Muscle of leg (tissue), 16 donors: ENCODE measurements at places on chromosomes 13 and 19.
A peak's percentile ranks its signal among the peaks of the same experiment; 100 is the strongest.

- peaks cover 47% of the 10 kb centered on the region for H3K36me3 ChIP-seq
- peaks cover 37% of the 10 kb centered on the region for H3K27me3 ChIP-seq
- H3K27ac ChIP-seq = no peak within 1 kb of the TSS
- no peak within 1 kb of the TSS for H3K4me3 ChIP-seq
- peak; percentile 13 for DNase-seq
Observed at GRCh38 chr19:58395220-58395978, at the start of gene RNF225. Gene RNF225, plus strand, starts transcription at chr19:58395656. Its CDS starts 434 bp downstream, at chr19:58396090.

- DNase-seq = no peak
- H3K27me3 ChIP-seq = no peaks in the 10 kb centered on the region
- H3K4me1 ChIP-seq = peaks cover 17% of the 10 kb centered on the region
- no peak overlapping the region for H3K4me3 ChIP-seq
- no peak overlapping the region for H3K27ac ChIP-seq
Observed at GRCh38 chr13:113446488-113446854, 6.8 kb downstream of the ADPRHL1 start.

DNA sequence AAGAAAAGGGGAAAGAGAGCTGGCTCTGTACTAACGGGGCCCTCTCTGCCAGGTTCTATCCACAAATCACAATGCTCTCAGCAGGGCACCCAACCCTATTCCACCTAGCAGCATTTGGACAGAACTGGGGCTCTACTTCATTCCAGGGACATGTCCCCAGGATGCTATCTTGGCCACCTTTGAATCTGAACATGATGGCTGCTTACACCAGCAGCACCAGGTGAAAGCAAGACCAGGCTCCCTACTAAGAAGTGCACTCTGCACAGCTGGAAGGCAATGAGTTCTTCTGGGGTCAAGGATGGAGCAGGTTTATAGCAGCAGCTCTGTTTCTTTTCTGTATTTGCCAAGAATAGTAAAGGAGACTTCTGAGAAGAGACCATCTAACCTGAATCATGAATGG is 222.4 kb downstream of the DACH1 start:
- no peaks in the 10 kb centered on the region for H3K27me3 ChIP-seq
- no peak for DNase-seq
- no peak overlapping the region for H3K27ac ChIP-seq
- no peak overlapping the region for H3K4me3 ChIP-seq

GRCh38 chr13:36706755-36707154 is 32.9 kb downstream of the SERTM1 start:
- H3K27me3 ChIP-seq = no peaks in the 10 kb centered on the region
- H3K36me3 ChIP-seq = no peaks in the 10 kb centered on the region
- H3K4me1 ChIP-seq = no peaks in the 10 kb centered on the region
- no peak overlapping the region for H3K27ac ChIP-seq

DNA sequence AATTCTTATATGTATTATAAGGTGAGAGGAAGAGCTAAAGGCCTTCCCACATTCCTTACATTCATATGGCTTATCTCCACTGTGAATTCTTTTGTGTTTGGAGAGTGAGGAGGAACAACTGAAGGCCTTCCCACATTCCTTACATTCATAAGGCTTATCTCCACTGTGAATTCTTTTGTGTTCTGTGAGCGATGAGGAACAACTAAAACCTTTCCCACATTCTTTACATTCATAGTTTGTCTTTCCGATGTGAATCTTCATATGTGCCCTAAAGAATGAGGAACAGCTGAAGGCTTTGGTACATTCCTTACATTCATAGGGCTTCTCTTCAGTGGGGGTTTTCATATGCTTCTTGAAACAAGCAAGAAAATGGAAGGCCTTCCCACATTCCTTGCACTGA is 13.3 kb downstream of the ZNF699 start:
- H3K4me3 ChIP-seq = no peak overlapping the region
- no peaks in the 10 kb centered on the region for H3K27me3 ChIP-seq
- H3K36me3 ChIP-seq = peaks cover 42% of the 10 kb centered on the region
- no peak overlapping the region for H3K27ac ChIP-seq

GRCh38 chr19:6736169-6736916 is 1.0 kb downstream of the GPR108 start:
- H3K4me3 ChIP-seq = peak overlapping the region; percentile 83
- H3K4me1 ChIP-seq = peaks cover 43% of the 10 kb centered on the region

- peaks cover 9% of the 10 kb centered on the region for H3K4me1 ChIP-seq
- no peak overlapping the region for H3K4me3 ChIP-seq
- H3K27ac ChIP-seq = no peak overlapping the region
Observed at GRCh38 chr13:25906191-25906661, 145.6 kb downstream of the SHISA2 start.

DNA sequence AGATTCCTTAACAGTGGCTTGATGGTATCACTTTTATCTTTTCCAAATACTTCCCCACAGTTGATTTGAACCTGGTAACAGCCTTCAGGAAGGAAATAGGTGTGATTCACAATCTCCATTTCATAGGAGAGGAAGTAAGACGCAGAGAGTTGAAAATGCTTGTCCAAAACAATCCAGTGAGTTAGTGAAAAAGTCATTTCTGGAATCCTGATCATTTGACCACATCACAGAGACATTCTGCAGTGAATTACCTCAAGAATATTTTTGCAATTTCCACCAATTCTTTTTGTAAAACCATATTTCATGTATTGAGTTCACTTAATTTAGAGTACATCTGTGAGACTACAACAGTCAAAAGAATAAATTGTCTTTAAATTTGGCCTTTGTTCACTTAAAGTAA is 292.8 kb downstream of the DCLK1 start:
- peaks cover 13% of the 10 kb centered on the region for H3K4me1 ChIP-seq
- no peak overlapping the region for H3K27ac ChIP-seq
- H3K27me3 ChIP-seq = no peaks in the 10 kb centered on the region
- no peak overlapping the region for H3K4me3 ChIP-seq
- peaks cover 19% of the 10 kb centered on the region for H3K36me3 ChIP-seq

DNA sequence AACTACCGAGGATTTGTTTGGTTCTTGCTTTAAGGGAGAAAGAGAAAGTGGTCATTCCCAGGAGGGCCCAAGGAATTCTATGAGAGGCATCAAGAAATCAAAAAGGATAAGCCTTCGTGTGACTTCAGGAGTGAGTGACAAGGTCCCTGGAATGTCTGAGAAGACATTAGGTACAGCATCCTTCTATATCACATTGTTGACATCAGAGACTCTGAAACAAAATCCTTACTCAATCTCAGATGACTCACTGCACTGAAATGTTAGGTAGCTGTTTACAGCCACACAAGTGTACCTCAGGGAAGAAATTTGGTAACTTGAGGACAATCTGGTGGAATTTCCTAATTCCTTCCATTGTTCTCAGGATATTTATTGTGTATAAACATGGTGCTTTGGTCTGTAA is 7.9 kb upstream of the LGALS14 start:
- H3K27ac ChIP-seq = no peak overlapping the region
- no peaks in the 10 kb centered on the region for H3K36me3 ChIP-seq
- H3K4me3 ChIP-seq = no peak overlapping the region
- H3K27me3 ChIP-seq = no peaks in the 10 kb centered on the region
- no peaks in the 10 kb centered on the region for H3K4me1 ChIP-seq
- no peak for DNase-seq

GRCh38 chr19:57800696-57801095 is 14.0 kb downstream of the ZNF552 start:
- no peak overlapping the region for H3K4me3 ChIP-seq
- H3K27ac ChIP-seq = no peak overlapping the region
- no peak for DNase-seq
- peaks cover 5% of the 10 kb centered on the region for H3K36me3 ChIP-seq
- H3K27me3 ChIP-seq = no peaks in the 10 kb centered on the region

GRCh38 chr13:35356572-35356971 is 119.9 kb downstream of the MAB21L1 start:
- no peak overlapping the region for H3K27ac ChIP-seq
- H3K27me3 ChIP-seq = no peaks in the 10 kb centered on the region
- DNase-seq = no peak
- H3K4me1 ChIP-seq = no peaks in the 10 kb centered on the region

DNA sequence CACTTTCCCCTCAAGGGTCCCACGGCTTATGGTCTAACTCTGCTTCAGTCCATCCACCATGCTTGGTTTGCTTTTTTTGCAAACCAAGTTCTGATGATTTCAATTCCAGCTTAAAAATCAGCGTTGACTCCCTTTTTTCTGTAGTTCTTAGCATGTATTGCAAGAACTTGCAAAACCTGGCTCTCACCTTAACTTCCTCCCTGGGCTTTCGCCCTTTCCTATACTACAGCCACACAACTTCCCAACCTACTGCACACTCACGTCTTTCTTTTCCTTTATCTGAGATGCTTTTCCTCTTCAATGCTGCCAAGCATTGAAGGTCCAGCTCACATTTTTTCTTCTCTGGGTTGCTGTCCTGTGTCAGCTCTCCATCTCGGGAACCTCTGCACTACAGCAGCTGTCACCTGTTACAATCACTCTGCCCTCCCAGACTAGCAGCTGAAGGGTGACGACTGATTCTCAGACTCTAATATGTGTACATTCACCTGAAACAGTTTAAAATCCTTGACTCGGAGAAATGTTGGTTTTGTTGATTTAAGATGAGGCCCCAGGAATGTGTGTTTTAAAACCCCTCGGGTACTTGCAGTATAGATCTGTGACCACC is 143.7 kb downstream of the FREM2 start:
- no peaks in the 10 kb centered on the region for H3K27me3 ChIP-seq
- peak; percentile 68 for DNase-seq
- no peak overlapping the region for H3K27ac ChIP-seq
- H3K4me1 ChIP-seq = no peaks in the 10 kb centered on the region
- no peaks in the 10 kb centered on the region for H3K36me3 ChIP-seq

DNA sequence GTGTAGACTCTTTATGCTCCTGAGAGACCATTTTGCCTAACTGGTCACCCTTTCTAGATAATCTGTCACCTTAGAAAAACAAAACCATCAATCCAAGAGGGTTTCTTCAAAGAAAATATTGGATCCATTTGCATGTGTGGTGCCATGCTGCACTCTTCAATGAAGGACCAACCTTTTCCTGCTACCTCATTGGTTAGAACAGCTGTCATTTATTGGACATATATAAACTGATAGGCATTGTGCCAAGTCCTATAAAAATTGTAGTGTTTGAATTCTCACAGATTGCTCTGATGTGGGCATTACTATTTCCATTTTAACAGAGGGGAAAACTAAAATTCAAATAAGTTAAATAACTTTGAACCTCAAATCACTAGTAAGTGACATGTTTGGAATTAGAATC is 333.2 kb downstream of the MYO16 start:
- H3K4me3 ChIP-seq = no peak overlapping the region
- H3K4me1 ChIP-seq = peaks cover 2% of the 10 kb centered on the region
- no peaks in the 10 kb centered on the region for H3K36me3 ChIP-seq
- DNase-seq = no peak
- H3K27me3 ChIP-seq = no peaks in the 10 kb centered on the region

DNA sequence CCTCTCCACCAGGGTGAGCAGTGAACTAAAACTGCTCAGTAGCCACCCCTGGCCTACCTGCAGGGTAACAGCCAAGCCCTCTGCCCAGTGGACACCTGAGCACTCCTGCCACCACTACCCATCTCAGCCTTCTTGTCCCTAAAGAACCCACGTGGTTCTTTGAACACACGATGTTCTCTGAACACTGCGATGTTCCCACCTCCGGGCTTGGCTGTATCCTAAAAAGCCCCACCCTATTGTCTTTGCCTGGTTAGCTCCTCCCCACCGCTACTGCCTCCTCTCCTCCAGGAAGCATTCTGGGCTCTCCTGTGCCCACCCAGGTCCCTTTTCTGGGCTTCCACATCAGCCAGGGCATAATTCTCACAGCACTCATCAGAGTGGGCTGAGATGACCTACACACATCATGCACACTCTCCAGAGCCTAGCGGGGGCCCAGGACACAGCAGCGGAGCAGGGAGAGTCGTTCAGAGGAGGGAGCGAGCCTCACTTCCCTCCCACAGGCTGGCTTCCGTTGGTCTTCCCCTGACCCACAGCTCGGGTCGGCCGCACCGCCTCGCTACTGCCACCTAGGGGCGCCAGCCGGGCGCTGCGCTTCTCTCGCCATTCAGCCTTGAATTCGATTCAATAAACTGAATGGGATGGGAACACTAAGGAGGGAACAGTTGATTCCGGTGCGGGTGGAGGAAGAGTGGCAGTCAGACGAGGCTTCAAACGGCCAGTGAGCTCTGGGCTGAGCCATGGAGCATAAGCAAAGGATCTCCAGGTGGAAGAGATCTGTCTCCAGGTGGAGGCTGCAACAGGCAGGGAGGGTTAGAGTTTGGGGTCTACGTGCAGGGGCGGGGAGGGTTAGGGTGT is 3.2 kb downstream of the ELAVL1 start:
- peaks cover 42% of the 10 kb centered on the region for H3K4me1 ChIP-seq
- no peak overlapping the region for H3K4me3 ChIP-seq
- DNase-seq = peak; percentile 76
- peak overlapping the region; percentile 4 for H3K27ac ChIP-seq

DNA sequence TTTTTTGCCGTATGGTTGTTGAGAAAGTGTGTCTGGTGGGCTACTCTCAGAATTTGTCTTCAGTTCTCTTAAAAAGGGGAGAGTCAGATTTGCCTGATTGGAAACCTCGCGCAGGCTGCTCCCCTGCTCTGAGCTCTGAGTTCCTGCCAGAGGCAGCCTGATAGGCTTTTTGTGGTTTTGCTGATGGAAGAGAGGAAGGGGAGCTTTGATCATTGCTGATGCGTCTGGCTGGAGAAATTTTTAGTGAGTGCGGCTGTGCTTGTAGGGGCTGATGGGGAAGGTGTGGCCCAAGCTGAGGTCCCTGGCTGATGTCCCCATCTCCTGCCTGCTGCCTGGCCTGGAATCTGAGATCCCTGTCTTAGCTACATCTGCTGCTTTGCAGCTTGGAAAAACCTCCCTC is 2.8 kb downstream of the CHST8 start:
- H3K27me3 ChIP-seq = peaks cover 67% of the 10 kb centered on the region
- no peak overlapping the region for H3K4me3 ChIP-seq
- H3K27ac ChIP-seq = no peak overlapping the region
- peaks cover 17% of the 10 kb centered on the region for H3K4me1 ChIP-seq
- DNase-seq = no peak
- no peaks in the 10 kb centered on the region for H3K36me3 ChIP-seq

GRCh38 chr13:24167666-24168391 is 7.3 kb downstream of the SPATA13 start:
- H3K36me3 ChIP-seq = peaks cover 3% of the 10 kb centered on the region
- no peak overlapping the region for H3K4me3 ChIP-seq
- no peaks in the 10 kb centered on the region for H3K4me1 ChIP-seq
- no peak for DNase-seq
- no peaks in the 10 kb centered on the region for H3K27me3 ChIP-seq

DNA sequence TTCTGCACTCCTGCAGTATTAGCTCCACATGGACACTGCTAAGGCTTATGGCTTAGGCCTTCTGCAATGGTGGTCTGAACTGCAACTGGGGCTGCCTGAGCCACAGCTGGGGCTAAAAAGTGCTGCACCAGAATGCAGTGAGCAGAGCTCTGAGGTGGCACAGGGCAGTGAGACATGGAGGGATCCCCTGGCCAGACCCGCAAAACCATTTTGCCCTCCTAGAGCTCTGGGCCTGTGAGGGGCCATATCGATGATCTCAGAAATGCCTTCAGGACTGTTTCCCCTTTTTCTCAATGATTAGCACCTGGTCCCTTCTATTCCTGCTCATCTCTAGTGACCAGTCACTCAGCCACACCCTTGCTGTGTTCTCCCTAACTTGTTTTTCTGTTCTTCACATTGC is 397.7 kb downstream of the UQCRFS1 start:
- DNase-seq = no peak
- no peak overlapping the region for H3K27ac ChIP-seq
- H3K4me3 ChIP-seq = no peak overlapping the region
- H3K27me3 ChIP-seq = no peaks in the 10 kb centered on the region

GRCh38 chr13:24134231-24134630 is 26.3 kb upstream of the SPATA13 start:
- H3K4me1 ChIP-seq = no peaks in the 10 kb centered on the region
- no peaks in the 10 kb centered on the region for H3K36me3 ChIP-seq
- no peaks in the 10 kb centered on the region for H3K27me3 ChIP-seq
- no peak overlapping the region for H3K27ac ChIP-seq
- H3K4me3 ChIP-seq = no peak overlapping the region
